ENCODE measurements at places on chromosomes 4 and X.

GRCh38 chr4:53640576-53641453 is 49.5 kb upstream of the LNX1 start:
- peak; percentile 89 for DNase-seq

DNA sequence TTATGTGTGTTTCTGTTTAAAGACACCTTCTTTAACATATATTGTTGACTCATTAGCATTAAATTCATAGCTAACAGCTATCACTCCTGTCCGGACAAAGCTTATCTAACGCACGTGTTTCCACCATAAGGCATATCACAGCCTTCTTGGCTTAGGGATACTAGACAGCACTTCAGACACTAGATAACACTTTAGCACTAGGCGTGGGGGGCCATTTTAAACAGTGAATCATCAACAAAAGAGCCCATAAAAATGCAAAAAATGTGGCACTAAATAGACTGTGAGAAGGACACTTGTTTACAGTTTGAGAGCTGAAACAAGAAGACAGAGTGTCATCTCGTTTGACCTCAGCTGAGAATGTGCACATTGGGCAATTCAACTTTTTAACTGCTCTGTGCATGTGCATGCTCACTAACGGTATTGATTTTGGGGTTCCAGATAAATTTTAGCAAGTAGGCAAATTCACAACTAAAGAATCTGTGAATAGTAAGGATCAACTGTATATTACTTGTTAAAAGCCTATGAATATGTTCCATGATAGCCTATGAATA is 58.9 kb upstream of the RAI2 start:
- DNase-seq: no peak

DNA sequence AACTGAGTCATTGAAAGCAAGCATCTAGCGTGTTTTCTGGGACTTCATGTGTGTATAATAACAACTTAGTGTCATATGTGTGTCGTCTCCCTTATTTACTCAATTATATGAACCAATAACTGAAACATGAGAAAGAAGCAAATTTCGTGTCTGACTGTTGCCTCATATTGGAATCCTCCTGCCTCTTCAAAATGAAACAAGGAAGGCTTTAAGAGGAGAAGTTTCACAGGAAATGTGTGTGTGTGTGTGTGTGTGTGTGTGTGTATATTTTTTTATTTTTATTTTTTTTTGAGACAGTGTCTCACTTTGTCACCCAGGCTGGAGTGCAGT is 145.8 kb upstream of the SFRP2 start:
- DNase-seq: no peak

- DNase-seq: no peak
Observed at GRCh38 chr4:56372774-56373173, 14.5 kb downstream of the AASDH start.

- no peak for DNase-seq
Observed at GRCh38 chr4:121927948-121928347, 23.9 kb downstream of the TRPC3 start.

GRCh38 chrX:18714910-18715309 is 7.5 kb downstream of the PPEF1 start:
- DNase-seq: no peak

- DNase-seq: no peak
Observed at GRCh38 chrX:42797651-42798269, 19.8 kb upstream of the PPP1R2C start.

DNA sequence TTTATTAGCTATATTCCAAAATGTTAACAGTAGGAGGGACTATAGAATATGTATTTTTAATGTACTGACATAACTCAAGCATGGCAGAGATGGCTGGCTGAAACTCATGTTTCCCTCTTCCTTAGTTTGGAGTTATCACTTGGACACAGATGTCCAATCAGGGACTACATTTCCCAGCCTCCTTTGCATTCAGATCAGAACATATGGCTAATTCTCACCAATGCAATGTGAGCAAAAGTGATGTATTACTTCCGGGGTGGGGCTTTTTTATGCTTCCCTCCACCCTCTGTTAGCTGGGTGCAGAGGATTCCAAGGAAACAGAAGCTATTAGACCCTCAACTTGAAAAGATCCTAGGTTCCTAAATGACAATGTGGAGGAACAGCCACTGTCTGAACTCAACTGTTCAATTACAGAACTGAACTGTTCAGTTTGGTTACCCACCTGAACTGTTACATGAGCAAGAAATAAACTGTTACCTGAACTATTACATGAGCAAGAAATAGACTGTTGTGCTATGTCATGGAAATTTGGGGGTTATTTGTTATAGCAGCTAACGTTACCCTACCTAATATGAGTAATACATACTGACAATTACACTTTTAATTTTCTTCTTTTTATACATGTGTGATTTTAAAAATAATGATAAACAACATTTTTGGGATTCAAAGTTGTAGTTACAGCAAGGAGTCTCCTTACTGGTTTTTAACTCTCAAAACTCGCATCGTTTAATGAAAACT is 29.6 kb upstream of the ERVMER34-1 start:
- no peak for DNase-seq

DNA sequence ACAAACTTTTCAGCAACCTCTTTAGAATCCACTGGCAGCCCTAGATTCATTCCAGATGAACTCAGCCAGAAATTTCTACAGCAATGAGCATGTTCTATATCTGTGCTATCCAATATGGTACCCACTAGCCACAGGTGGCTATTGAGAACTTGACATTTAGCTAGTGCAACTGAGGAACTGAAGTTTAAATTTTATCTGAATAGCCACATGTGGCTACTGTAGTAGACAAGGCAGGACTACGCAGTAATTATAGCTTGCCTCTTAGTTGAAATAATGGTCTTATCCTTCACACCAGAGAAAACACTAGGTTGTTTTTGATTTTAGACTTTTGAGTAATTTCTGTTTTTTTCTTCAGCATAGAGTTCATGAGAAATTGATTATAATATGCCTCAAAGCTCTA is 2.6 kb upstream of the TCEANC start:
- DNase-seq: no peak

Measured in NCI-H1092 (cell line).